ENCODE measurements at places on chromosomes 7 and 10.

- DNase-seq: no peak
These were observed 40.2 kb downstream of the EGFR start for GRCh38 chr7:55059021-55059420.

DNA sequence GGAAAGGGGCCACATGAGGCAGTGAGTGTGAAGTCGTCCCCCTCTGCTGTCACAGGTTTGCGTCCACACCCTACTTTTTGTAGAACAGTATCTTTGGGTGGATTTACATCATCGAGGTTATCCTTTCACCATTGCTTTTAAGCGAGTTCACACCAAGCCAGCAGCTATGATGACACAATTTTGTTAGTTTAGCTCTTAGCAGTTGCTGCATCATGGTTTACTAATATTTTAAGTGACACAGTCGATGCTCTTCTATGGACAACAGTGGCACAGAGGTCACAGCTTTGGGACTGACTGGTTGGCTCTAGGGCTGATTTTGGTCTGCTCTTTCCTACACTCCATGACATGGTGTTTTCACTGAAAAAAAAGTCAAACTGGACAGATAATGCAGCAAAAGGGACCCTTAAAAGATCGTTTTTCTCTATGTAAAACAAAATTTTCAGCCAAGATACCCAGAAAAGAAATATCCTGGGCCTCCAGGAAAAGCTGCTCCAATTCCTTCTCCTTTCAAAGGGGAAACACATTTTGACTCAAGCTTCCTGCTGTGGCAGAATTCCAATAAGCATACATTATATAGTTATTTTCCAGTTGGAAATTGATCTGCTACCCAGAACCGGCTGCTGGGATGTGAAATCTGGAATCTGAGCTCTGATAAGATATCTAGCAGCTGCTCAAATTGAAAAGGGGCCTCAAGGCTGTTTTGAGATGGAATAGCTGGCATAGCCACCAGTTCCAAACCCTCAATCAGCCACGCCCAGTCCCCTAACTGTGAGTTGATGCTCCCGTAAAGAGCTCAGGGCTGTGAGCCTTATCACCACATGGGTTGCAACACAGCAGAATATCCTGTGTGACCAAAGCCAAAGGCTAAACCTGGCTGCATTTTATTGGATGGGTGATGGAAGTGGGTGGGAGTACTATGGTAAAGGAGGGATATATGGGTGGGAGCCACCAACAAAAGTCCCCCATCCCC is 114.2 kb downstream of the SMURF1 start:
- no peak for DNase-seq

- DNase-seq: no peak
These were observed 126.3 kb upstream of the NANOS1 start for GRCh38 chr10:118903251-118903650.

DNA sequence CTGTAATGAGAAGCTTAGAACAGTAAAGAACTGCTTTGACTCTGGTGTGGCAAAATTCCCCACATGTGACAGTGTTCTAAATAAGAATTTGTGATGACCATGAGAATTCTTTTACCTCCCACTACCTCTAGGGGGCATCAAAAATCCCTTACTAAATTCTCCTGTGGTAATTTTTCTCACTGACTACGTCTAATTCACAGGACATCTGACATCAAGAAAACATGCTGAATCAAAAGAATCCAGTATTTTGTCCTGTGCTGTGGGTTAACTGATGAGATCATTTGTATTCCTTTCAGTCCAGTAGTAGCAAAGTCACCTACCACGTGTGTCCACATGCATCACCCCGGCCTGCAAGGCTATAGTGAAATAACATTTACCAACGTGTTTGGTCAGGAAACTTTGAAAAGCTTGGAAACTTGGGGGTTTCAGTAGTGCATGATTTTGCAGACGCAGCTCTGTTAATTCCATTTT is 103.8 kb downstream of the ATE1 start:
- DNase-seq: no peak

GRCh38 chr7:23011222-23011924 is 2.6 kb downstream of the HYCC1 start:
- no peak for DNase-seq

DNA sequence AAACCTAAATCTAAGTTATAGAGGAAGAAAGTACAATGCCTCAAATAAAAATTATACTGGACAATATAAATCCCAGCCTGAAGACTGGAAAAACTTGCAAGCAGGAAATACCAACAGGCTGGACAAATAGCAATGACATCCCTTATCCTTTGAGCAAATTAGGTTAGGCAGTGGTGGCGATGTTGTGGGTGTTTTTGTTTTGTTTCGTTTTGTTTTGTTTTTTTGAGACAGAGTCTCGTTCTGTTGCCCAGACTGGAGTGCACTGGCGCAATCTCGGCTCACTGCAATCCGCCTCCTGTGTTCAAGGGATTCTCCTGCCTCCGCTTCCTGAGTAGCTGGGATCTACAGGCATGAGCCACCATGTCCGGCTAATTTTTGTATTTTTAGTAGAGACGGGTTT is 57.3 kb upstream of the TES start:
- no peak for DNase-seq

GRCh38 chr10:1057106-1057657 is 997 bp downstream of the WDR37 start:
- no peak for DNase-seq

DNA sequence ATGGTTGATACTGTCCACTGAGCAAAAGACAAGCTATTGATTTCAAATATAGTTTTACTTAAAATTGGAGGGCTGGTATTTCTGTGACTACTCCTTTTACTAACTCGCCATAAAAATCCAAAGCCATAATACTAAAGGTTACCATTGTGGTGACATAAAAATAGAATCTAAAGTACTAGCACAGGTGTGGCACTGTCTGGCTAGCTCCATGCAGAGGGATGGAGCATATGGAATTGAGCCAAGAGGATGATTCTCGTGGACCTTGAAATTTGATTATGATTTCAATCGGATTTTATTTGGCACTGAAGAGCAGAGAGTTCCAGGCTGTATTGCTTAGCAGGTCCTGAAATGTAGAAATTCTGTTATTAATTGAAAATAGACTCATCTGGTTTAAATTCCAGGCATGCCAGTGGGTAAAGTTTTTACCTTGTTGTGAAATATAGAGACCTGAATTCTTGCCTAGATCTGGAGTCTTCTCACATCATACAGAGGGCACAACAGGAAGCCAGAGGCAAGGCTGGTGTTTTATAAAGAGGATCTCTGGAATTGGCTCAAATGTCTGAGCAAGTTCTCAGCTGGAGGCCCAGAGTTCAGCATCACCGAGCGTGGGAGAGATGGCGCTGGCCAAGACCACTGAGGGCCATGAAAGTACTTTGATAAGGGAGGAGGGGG is 29.9 kb upstream of the DLD start:
- no peak for DNase-seq

DNA sequence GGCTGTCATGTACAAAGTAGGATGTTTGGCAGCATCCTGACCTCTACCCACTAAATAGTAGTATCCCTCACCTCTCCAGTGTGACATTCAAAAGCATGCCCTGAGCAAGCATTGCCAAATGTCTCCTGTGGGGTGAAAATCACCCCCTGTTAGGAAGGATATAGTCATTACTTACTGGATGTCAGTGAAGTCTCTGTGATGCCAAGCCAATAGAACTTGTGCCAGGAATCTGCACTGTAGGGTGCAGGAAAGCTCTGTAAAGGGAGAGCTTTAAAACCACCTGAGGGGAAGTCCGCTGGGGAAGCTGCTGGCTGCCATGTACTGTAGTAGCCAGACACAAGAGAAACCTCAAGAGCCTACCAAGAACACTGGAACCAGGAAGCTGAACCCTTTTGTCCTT is 170.7 kb upstream of the DKK1 start:
- no peak for DNase-seq

DNA sequence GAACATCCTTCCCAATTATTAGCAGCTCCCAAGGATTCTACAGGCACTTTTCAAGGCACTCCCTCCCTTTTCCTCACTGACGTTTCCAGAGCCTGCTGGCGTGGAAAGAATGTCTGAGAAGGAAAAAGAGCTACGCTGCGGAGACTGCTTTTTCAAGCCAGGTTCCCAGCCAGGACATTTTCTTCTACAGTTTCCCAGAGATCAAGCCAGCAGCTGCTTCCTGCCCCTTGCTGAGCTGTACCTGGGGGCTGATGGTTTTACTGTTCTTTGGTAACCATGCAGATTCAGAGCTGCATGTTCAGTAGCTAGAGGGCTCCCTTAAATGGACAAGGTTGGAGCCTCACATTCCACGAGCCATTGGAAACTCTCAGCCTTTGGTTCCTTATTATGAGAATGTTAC is 133.4 kb downstream of the EVX1 start:
- DNase-seq: no peak
